Neural cell (in vitro differentiated cells): ENCODE measurements at places on chromosomes 5 and 9. TPM values are rescaled to one million over a fixed set of nuclear protein-coding genes. Genes with fewer than 3 reads are reported as not detected.

LEAP2 gene
- polyA plus RNA-seq = 1.1 and 1.6 TPM in 2 replicates

FOXD1 gene
- polyA plus RNA-seq = not detected in 2 replicates

GPRIN1 gene
- polyA plus RNA-seq = 32.3 and 42.8 TPM in 2 replicates

BAAT gene
- 0.44 and 0.61 TPM in 2 replicates for polyA plus RNA-seq

GRM6 gene
- polyA plus RNA-seq = not detected in 2 replicates

MSX2 gene
- not detected in 2 replicates for polyA plus RNA-seq

NR5A1 gene
- 0.09 and 2.4 TPM in 2 replicates for polyA plus RNA-seq

FAM151B gene
- polyA plus RNA-seq = 3.3 and 5.3 TPM in 2 replicates

RELL2 gene
- 44.9 and 49.4 TPM in 2 replicates for polyA plus RNA-seq

AJM1 gene
- polyA plus RNA-seq = 1.5 TPM in 2 replicates

EFNA5 gene
- polyA plus RNA-seq = 4.2 and 4.6 TPM in 2 replicates

LRRC19 gene
- not detected in 2 replicates for polyA plus RNA-seq

NSA2 gene
- 121 and 164 TPM in 2 replicates for polyA plus RNA-seq

TSSK1B gene
- polyA plus RNA-seq = not detected in 2 replicates

ZFP37 gene
- polyA plus RNA-seq = 28.2 and 35.4 TPM in 2 replicates

SPINK4 gene
- polyA plus RNA-seq = not detected in 2 replicates

GRIN1 gene
- 0.58 and 0.68 TPM in 2 replicates for polyA plus RNA-seq

KCNMB1 gene
- not detected in 2 replicates for polyA plus RNA-seq

CDK7 gene
- 44.2 and 101 TPM in 2 replicates for polyA plus RNA-seq

PCDHA8 gene
- polyA plus RNA-seq = 0.66 and 1.4 TPM in 2 replicates

PDE6A gene
- not detected in 2 replicates for polyA plus RNA-seq

CARD19 gene
- 56.0 and 66.7 TPM in 2 replicates for polyA plus RNA-seq

MYOT gene
- not detected in 2 replicates for polyA plus RNA-seq
